ENCODE measurements at places on chromosomes 1 and 21. TPM values are rescaled to one million over a fixed set of nuclear protein-coding genes. Genes with fewer than 3 reads are reported as not detected.

Gene DNALI1
- total RNA-seq = 6.5 TPM

Gene RIPPLY3
- total RNA-seq = not detected

Gene LCE7A
- total RNA-seq = not detected

Gene FAF1
- total RNA-seq = 52.2 TPM

Gene SLC25A34
- 1.5 TPM for total RNA-seq

Gene KIF14
- 1.8 TPM for total RNA-seq

Gene GJA9
- total RNA-seq = not detected

Gene RNU1-4
- total RNA-seq = under 0.01 TPM
